Right lung (tissue), 10 donors: ENCODE measurements at places on chromosomes 12 and 14. TPM values are rescaled to one million over a fixed set of nuclear protein-coding genes. Genes with fewer than 3 reads are reported as not detected.

The APPL2 gene
- 73.2 TPM for polyA plus RNA-seq

DNA sequence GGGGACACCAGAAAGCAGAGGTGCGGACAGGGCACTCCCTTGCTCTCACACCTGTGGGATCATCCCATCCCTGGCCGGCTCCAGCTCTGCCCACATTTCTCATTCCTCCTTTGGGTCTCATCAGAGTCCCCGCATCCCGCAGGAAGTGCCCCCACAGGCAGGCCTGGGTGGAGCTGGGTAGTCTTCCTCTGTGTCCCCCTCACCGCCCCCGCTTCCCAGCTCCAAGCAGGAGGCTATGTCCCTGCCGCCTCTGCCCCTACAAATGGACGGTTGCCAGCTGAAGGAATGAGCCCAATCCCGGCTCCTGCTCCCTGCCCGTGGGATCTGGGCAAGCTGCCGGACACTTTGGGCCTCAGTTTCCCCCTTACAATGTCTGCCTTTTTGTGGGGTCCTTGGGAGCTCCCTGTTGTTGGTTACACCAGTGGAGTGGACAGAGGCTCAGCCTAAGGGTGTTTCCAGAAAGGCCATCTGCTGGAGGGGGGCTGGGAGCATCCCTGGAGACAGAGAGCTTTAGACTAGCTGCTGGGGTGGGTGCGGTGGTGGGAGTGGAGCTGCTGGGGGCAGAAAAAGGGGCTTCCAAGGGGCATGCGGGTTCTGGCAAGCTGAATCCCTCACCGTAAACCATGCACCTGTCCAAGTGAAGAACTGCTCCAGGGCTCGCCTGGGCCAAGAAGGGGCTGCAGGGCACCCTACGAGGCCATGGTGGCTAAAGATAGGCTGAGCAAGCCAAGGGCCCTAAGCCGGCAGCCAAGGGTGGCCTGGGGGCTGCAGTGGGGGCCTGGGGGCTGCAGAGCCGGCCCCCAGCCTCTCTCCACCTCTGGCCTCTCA lies 7.9 kb upstream of the GPR132 start:
- DNase-seq, result no peak

GRCh38 chr12:41188058-41188840 lies at the start of gene PDZRN4:
PDZRN4 (plus strand) TSS chr12:41188320.
- DNase-seq, result no peak

The MYF6 gene
- 4.7 TPM for polyA plus RNA-seq

DNA sequence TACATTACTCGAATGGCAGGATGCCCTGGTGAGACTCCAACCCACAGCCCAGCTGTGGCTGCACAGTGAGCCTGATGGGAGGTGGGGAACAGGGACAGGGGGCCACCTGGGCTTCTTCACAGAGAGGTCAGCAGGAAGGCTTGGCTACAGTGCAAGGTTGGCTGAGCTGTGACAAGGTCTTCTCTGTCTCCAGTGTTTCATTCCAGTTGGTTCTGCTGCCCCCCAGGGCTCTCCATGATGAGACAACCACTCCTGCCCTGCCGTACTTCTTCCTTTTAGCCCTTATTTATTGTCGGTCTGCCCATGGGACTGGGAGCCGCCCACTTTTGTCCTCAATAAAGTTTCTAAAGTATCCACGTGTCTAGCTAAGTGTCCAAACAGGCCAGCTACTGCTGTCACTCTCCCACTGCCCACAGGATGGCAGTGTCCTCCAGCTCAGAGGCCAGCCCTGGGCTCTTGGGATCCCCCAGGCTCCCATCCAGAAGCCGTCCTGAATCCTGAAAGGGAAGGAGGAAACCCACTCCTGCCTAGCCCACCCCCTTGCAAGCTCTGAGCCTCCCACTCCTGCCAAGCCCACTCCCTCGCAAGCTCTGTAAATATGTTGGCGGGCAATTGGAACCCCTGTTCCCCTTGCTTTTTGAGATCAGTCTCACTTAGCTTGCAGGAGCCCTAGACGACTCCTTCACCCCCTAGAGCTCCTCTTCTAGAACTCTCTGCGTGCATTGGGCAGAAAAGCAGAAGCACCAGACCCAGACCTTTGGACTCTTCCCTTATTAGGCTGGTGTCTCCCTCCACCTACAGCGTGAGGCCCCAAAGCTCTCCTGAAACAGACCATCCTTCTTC lies 5.4 kb downstream of the C1QL4 start:
- peak; percentile 59 for DNase-seq

DNA sequence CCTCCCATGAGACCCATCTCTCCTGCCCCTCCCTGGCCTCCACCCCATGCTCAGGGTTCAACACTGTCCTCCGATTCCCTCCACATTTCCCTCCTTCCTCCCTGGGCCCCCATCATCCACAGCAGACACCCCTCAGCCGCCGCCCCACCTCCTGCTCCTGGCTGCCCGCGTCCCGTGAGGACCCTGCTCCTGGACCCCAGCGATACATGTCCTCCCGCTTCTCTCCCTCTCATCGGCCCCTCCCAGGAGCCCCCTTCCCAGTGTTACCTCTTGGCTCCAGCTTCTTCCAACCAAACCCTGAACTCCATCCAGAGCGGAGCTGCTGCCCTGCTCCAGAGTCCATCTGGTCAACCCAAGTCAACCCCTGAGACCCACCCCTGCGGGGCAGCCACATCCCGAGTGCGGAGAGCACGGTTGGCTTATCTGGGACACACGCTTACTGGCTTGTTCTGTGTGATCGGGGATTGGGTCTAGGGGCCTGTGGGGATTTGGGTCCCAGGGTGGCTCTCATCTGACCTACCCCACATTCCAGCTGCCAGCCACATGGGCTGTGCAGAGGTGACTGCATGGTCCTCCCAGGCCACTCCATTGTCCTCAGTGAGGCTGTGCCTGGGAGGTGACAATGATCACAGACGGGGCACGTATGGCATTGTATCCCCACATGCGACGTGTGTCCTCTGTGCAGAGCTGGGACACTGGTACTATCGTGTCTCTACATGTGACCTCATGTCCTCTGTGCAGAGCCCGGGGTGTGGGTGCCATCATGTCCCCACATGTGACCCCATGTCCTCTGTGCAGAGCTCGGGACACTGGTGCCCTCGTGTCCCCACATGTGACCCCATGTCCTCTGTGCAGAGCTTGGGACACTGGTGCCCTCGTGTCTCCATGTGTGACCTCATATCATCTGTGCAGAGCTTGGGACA lies 333.6 kb downstream of the ADGRD1 start:
- DNase-seq, result no peak

DNA sequence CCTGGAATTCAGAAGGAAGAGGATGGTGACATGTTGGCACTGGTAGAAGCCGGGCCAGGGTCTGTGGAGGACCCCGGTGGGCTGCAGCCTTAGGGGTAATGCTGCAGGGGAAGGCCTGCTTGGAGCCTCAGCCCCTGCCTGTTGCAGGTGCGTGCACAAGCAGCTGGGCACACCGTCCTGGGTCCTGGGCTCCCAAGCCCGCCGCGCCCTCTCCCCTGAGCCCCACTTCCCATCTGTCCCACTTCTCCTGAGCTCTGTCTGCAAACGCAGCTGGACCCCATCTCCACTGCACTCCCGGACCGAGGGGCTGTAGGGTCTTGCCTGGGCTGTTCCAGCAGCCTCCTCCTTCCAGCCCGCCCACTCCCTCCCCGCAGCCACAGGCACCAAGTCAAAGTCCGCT lies 116.8 kb downstream of the GLT1D1 start:
- DNase-seq, result no peak

GRCh38 chr12:38516418-38516817 lies 199.8 kb downstream of the ALG10B start:
- DNase-seq, result no peak

- no peak for DNase-seq
These were observed 354.2 kb upstream of the ATP2B1 start for GRCh38 chr12:90062799-90063198.

- no peak for DNase-seq
These were observed 54.1 kb downstream of the PLXNC1 start for GRCh38 chr12:94202245-94203180.

GRCh38 chr14:90062127-90062794 lies 467 bp downstream of the KCNK13 start:
- DNase-seq, result peak; percentile 12
